ENCODE measurements at places on chromosomes 2 and 18.

DNA sequence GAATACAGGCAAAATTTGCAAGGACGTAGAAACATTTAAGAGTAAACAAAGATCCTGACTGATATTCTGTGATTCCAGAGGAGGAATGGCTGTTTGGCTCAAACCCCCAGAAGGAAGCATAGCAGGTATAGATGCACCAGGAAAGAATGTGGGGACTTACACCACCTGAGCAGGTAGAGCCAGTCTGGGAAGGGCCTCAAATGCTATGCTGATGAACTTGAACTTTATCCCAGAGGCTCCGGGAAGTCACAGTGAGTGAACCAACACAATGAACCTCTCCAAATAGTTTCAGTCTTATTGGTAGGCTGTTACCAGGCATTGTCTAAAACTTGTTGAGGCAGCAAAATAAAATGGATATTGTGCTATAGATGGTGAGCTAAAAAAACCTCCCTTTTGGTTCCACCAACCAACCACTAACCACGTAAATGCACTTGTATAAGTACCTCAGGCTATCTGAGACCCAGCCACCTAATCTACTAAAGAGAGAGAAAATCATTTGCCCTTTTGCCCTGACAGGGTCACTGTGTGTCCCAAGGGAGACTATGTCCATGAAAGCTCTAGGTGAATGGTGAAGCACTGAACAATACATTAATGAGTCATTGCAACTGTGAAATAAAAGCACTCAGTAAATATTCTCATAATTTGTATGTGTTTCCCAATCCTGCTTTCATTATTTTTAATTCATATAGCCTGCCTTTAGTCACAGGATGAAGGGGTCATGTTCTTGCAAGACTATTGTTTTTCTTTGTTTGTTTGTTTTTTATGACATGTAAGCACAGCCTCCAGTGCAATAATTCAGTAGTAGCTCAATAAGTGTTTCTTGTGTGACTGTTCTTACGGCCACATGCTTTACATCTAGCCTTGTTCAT, 911.6 kb downstream of the EPHA4 start:
- DNase-seq, result no peak

- DNase-seq, result no peak
These were observed 16.0 kb upstream of the TMEM37 start for GRCh38 chr2:119415630-119416029.

GRCh38 chr2:58553937-58554336, 312.8 kb upstream of the FANCL start:
- DNase-seq, result no peak

DNA sequence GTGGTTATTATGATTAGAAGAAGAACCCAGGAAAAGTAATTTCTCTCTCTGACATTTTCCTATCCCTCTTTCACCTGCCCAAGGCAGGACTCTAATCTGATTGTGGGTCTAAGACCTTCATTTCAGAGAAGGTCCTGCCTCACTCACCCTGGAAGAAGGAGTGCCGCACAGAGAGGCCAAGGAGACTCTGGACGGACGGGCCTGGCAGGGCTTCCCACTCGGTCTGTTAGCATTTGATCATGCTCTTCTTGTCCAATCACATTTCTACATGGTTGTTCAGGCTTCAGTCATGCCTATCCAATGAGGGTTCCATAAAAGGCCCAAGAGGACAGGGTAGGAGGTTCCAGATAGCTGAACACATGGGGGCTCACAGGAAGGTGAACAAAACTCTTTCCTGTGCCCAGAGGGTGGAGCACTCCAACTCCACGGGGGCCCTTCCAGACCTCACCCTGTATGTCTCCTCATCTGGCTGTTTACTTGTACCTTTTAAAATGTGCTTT, 27.0 kb downstream of the ZNF892 start:
- DNase-seq, result no peak

DNA sequence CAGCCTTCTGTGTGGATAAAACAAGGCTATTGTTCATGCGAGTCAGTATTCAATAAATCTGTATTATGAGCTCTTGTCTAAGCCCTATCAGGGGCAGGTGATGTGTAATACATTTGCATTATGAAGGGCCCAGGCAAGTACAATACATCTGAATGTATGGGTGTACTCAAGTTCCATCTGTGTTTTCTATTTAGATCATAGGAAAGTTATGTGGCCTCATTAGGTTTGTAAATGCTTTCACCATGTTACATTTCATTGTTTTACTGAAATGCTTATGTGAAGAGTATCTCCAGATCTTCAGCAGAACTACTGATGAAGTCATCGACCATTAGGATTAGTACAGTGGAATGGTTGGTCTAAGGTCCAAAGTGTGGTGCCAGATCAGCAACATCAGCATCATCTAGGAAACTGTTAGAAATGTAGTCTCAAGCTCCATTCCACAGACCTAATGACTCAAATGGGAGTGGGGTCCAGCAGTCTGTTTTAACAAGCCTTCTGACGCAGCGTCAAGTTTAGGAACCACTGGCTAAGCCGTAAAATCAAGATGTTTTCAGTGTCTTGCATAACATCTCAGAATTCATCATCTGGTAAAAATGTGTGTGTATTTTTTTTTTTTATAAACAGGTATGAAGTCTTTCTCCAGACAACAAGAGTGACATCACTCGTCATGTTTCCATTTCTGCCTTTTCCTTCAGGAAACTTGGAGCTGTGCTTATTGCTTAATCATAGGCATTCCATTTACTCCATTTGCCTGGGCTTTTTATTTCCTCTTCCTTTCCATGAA, 80.5 kb downstream of the LYPD6 start:
- DNase-seq, result peak; percentile 35

GRCh38 chr2:70999362-70999761, 4.7 kb upstream of the TEX261 start:
- no peak for DNase-seq

DNA sequence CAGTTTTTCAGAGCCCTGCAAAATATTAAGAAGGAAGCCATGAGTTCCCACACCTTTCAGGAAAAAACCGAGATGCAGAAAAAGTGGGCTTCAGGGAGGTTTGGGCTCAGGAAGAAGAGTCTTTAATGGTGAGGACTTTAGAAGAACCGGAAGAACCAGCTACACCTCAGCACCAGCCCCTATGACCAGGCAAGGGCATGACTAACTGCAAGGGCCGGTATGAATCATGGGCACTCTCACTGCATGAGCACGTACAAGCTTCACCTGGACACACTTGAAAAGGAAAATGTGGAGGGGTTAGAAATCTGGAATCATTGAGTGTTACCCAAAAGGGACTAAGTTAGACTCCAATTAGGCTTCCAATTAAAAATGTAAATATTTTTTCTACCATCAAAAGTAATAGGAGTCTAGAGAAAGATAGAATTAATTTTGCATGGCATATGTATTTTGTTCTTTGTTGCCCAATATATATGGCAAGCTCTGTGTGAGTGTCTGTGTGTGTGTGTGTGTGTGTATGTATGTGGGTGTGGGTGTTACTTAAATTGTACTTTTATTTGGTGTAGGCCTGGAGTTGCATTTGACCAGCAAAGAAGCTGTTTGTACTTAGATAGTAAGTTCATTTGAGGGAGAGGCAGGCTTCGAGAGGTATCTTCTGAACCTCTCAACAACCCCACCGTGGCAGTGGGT, 66.5 kb upstream of the THUMPD2 start:
- DNase-seq, result no peak

GRCh38 chr2:178865999-178866398, 58.8 kb upstream of the TTN start:
- no peak for DNase-seq

Data from umbilical cord (tissue), 2 donors.